ENCODE measurements at places on chromosomes 5 and 9.
A peak's percentile ranks its signal among the peaks of the same experiment; 100 is the strongest.

DNA sequence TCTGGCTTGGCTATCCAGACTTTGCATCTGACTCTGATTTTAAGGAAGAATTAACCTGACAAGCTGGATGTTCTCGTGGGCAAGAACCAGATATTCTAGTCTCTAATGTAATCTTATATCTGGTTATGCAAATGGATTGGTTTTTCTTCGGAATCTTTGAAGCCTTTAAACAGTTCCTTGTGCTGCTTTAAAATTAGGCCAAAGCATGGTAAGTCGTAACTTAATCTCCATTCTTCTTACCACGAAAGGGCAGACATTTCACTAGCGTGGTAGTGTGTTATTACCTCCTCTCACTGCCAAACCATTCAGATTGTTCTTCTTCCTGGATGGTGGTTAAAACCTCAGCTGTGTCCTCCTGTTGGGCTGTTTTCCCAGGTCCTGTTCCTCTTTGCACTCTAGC is 34.1 kb upstream of the TTC23L start:
- DNase-seq, result no peak

DNA sequence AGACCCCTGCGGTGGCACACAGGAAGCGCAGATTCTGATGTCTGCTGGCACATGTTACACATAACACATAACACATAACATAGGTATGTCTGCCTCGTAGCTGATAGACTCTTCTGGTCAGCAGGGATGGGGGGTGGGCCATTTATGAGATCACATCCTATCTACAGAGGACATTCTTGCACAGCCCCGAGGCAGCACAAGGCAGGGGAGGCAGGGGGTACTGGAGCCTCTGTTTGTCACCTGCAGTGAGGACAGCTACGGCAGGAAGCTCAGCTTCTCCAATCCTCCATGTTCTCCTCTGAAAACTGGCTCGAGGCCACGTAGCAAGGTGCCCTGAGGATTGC is 16.7 kb upstream of the MED10 start:
- DNase-seq, result no peak

- no peak for DNase-seq
Measured at GRCh38 chr5:22431406-22431805, 421.7 kb downstream of the CDH12 start.

DNA sequence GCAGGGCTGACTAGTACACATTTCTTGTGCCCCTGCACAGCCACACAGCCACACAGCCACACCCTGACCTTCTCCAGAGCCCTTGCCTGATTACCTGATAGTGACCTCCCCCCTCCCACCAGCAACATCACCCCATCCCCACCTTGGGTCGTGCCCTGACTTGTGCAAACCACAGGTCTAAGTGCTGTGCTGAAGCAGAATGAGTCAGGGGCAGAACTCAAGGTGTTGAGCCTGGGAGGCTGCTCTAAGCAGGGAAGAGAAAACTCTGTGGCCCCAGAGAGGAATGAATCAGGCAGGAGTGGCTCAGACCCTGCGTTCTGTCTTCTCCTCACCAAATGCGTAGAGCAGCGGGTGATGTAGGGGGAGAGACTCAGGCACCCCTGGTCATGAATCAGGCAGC is 24.3 kb upstream of the FAT2 start:
- DNase-seq, result peak; percentile 59

DNA sequence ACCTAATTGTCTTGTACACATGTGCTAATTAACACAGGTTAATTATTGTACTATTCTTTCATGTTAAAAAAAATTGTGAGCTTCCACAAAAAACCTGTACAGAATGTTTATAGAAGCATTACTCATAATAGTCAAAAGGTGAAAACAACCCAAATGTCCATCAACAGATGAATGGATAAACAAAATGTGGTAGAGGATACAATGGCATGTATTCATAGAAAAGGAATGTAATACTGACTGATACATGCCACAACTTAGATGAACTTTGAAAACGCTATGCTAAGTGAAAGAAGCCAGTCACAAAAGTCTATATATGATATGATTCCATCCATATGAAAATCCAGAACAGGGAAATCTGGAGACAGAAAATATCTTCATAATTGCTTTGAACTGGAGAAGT is 25.6 kb downstream of the RRAGA start:
- no peak for DNase-seq

DNA sequence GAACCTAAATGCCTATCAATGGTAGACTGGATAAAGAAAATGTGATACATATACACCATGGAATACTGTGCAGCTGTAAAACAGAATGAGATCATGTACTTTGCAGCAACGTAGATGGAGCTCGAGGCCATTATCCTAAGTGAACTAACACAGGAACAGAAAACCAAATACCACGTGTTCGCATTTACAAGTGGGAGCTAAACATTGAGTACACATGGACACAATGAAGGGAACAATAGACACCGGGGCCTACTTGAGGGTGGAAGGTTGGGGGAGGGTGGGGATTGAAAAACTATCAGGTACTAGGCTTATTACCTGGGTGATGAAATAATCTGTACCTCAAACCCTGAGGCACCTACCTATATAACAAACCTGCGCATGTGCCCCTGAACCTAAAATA is 22.4 kb upstream of the DEPDC1B start:
- no peak for DNase-seq

- DNase-seq, result no peak
Measured at GRCh38 chr9:98652302-98652701, 56.4 kb downstream of the GABBR2 start.

DNA sequence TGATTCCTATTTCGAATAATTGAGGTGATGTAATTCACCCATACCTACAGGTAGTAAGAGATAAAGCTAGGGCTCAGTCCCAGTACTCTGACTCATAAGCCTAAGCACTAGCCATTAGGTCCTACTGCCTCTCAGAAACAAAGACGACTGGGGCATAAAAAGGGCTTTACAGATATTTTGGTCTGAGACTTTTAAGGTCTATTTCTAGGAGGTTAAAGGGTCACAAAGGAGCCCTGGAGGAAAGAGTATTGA is 69.8 kb downstream of the SGCD start:
- DNase-seq, result no peak

All from activated CD4-positive, alpha-beta T cell treated with anti-CD3 and anti-CD28 coated beads for 36 hours (primary cell).